Activated naive CD8-positive, alpha-beta T cell treated with anti-CD3 and anti-CD28 coated beads, Interleukin-2, amount 50 U/mL, for 24 hours (primary cell): ENCODE measurements at places on chromosomes 5 and 9.

- DNase-seq, result no peak
Observed at GRCh38 chr5:110106750-110107149, 417.0 kb downstream of the MAN2A1 start.

GRCh38 chr9:132919614-132920268 is 24.7 kb downstream of the TSC1 start:
- DNase-seq, result no peak

DNA sequence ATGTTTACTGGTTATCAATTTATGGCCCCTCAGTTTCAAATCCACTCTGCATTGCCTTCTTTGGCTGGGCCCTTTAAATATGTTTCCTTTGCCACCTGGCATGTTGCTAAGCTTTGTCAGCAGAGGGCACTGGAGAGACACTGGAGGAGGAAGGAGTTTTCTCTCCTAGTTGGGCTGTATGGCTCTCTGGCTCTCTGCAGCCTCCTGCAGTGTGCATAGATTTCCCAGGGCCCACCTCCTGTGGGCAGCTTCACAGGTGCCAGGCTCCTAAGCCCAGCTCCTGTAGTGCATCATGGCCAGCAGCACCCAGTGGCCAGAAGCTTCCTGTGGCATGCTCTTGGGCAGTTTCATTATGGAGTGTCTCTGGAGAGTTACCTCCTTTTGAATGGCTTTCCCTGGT is 23.3 kb downstream of the CAVIN4 start:
- DNase-seq, result peak; percentile 47

DNA sequence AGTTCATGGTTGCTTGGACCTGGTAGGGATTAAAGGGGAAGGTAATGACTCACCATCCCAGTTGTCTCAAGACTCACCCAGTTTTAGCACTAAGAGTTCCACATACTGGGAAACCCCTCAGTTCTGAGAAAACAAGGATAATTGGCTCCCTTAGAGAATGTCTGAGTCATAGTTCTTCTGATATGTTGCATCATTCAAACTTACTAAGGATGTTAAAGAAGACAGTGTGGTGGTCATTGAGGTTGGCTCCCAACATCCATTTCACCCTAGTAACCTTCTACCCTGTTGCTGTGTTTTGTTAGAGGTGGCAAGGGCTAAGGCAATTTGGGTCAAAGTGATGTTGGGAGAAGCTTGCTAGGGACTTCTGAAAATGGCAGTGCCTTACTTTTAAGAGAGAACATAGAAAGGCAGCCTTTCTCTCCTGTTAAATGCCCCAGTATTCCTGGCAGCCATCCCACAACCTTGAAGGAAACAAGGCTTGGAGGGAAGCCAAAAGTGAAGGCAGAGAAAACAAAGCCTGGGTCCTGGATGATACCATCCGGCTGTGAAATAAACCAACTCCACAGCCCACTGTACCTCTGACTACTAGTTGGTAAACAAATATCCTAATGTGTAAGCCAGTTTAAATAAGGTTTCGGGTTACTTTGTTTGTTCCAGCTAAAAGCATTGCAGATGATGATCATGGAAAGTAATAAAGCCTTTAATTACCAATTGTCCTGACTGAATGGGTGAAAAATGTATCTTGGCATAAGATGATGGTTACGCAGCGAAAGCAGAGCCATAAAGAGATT is 80.4 kb upstream of the ADAMTSL1 start:
- no peak for DNase-seq

GRCh38 chr9:7777771-7778170 is 21.8 kb downstream of the DMAC1 start:
- DNase-seq, result no peak

DNA sequence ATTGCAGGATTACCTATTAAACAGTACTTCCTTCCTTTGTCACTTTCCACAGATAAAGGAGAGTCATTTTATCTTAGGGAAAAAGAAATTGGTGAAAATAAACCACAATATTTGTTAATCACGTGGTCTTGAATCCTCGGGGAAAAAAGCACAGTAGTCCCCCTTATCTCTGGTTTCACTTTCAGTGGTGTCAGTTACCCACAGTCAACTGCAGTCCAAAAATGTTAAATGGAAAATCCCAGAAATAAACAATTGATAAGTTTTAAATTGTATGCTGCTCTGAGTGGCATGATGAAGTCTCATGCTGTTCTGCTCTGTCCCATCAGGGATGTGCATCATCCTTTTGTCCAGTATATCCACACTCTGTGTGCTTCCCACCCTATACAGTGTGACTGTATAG is 405.2 kb upstream of the MPDZ start:
- no peak for DNase-seq

- DNase-seq, result no peak
Observed at GRCh38 chr5:6175172-6175854, 203.0 kb downstream of the MED10 start.

DNA sequence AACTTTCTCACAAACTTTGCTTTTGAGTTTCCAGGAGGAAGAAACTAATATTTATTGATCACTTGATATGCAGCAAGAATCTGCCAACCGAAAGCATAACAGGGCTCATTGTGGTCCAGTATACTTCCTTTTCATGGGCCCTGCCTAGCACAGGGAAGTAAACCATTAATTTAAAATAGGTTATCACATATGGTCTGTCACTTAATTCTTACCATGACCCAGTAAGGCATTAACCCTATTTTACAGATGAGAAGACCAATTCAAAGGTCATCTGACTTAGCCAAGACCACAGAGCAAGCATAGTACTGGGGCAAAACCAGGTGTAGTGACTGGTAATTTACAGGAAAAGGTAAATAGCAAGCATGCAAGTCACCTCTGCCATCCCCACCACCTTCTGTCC is 336.9 kb upstream of the DMAC1 start:
- no peak for DNase-seq

GRCh38 chr9:122016309-122016708 is 76.8 kb downstream of the TTLL11 start:
- DNase-seq, result no peak

GRCh38 chr5:9544056-9544455 is 1.8 kb downstream of the SEMA5A start:
- no peak for DNase-seq

DNA sequence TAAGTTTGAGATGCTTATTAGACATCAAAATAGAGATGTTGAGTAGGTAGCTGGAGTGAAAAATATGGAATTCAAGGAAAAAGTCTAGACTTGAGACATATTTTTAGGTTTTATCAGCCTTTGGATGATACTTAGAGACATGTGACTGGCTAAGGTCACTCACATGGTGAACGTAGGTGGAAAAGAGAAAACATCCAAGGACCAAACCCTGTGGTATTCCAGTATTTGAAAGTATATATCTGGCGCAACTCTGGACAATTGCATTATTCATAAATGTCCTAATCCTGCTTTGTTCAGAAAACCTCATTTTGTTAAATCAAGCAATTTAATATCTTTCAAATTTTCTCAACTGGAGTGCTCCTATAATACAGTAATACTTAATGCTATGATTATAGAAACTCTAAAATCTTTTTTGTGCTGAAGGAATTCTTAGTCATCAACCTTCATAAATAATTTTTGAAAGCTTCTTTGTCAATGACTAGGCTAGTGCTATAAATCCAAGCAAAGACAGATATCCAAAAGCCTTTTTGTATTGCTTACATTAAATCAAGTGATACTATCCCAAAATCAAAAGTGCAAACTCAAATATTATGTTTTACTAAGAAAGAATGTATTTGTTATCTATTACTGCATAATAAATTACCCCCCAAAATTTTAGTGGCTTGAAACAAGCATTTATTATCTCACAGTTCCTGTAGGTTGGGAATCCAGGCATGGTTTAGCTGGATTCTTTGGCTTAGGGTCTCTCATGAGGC is 452.0 kb downstream of the ENC1 start:
- DNase-seq, result no peak

DNA sequence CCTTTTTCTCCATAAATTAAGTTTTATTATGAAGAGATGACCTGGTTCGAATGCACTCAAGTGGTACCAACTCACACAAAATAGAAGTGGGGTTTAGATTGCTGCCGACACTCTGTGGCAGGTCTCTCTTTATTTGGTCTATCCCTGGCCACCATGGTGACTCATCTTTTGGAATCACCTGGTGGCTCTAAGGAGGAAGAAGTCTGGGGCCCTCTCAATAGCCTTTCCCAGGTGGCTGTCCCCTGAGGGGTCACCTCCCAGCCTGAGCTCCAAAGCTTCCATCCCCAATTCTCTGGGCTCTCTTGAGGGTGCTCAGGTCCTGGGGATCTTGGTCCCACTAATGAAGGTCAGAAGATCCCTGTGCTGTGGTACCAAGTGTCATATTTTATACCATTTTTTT is 136.8 kb downstream of the MVB12B start:
- DNase-seq, result no peak

GRCh38 chr5:103452089-103452488 is 110.5 kb downstream of the NUDT12 start:
- DNase-seq, result no peak

DNA sequence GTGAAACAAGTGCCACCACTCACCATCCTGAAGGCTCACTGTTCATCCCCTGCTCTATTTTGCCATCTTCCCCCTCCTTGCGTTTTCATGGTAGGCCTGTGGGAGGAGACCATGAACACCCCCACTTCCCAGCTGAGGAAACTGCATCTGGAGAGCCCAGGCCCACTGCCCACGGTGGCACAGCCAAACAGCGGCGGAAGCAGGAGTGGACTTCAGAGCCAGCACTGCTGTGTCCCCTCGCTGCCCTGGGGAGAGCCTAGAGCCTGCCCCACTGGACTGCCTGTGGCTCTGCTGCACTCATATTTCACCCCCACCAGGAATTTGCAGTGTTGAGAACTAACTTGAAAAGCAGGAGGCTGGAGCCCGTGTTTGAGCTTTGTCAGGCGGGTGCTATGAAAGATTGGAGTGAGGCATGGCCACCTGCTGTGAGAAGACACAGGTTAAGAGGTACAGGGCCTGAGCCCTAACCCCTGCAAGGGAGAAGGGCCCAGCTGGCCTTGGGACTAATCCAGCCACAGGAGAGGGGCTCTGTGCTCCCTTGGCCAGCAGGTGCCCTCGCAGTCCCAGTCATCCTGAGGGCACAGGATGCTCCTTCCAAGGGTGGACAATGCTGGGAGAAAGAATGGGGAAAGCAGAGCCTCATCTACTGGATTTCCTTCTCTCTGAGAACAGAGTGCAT is 79.0 kb downstream of the MACROH2A1 start:
- DNase-seq, result no peak

GRCh38 chr9:130806327-130806716 is 28.7 kb upstream of the ABL1 start:
- DNase-seq, result no peak

GRCh38 chr5:17019324-17019723 is 83.2 kb upstream of the MYO10 start:
- DNase-seq, result no peak

DNA sequence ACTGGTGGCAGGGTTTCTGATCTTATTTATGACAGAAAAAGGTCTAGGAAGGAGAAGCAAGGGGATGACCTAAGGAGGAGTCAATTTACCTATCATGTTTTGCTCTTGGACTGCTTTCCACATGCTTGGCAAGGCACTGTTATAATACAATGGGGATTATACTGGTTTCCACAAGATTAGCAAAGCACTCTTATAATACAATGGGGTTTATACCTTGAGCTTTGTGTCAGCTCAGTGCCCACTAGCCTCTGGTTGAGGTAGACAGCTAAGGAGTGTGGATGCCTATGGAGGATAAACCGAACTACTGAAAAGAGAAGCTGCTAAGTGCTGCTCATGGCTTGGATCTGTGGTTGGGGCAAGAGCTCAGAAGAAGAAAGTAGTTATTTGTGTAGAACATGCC is 68.7 kb downstream of the MRPS27 start:
- DNase-seq, result no peak

DNA sequence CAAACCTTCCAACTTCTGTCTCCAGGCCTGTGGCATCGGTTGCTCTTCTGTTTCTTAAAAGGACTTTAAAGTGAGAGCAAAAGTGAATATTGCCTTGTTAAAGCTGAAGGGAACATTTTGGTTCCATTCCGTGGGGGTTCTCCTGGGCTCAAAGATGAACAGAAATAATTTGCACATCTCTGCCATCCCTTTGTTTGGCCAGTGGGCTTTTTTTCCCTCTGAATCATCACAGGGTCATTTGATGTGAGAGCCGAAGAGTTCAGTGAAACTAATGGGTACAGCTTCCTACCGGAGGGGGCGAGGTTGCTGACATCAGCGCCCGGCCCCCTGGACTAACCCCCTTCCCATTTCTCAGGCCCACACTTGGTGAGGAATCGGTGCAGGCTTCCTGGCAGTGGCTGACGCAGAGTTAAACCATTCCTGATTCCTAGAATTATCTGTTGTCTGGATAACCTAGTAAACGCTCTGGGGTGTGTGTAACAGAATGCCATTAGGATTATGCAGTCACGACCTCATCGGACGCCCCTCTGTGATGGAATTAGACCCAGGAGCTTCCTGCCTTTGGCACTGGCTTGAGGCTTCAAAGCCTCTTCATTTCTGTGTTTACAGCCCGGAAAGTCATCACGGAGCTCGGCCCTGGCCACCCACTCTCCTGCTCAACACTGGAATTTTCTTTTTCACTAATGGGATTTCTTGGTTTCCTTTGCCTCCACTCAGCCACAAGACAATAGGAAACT is 61.6 kb upstream of the RPL26L1 start:
- DNase-seq, result no peak

- DNase-seq, result no peak
Observed at GRCh38 chr5:57598756-57599155, 116.1 kb upstream of the ACTBL2 start.

- DNase-seq, result no peak
Observed at GRCh38 chr9:69895659-69896058, 75.0 kb downstream of the CFAP95 start.
